ENCODE measurements at places on chromosomes 7 and 10. TPM values are rescaled to one million over a fixed set of nuclear protein-coding genes. Genes with fewer than 3 reads are reported as not detected.

The NPY gene
- total RNA-seq: not detected

DNA sequence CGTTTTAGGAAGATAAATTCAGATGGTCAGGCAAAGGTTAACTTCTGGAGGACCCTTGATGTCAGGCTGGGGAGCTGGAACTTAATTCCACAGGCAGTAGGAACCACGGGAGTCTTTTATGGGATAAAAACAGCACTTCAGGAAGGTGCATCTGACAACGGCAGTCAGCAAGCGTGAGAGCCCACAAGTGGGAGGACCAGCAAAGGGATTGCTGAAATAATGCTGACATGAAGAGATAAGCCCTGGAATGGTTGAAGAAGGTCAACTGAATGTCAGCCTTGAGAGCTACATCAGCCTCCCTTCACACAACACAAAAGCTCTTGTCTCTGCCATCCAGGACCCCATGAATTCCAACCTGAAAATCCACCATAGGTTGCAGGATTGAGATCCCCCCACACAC, 138.8 kb downstream of the SORCS1 start:
- DNase-seq: no peak
- H3K27ac ChIP-seq: no peak overlapping the region
- peaks cover 7% of the 10 kb centered on the region for H3K27me3 ChIP-seq
- peaks cover 8% of the 10 kb centered on the region for H3K4me1 ChIP-seq

The AKR1C4 gene
- total RNA-seq: not detected

DNA sequence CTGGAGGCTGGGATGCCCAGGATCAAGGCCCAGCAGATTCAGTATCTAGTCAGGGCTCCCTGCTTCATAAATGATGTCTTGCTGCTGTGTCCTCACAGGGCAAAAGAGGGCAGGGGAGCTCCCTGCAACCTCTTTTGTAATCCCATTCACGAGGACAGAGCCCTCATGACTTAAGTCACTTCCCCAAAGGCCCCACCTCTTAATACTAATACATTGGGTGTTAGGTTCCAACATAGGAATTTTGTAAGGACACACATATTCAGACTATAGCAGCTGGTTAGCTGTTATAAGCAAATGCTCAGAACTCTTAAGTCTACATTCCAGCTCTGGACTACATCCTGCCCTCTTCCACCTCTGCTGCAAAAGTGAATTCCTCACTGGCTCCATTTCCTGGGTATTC, 63.0 kb downstream of the VOPP1 start:
- no peak for DNase-seq
- H3K27ac ChIP-seq: no peak overlapping the region
- H3K27me3 ChIP-seq: no peaks in the 10 kb centered on the region
- no peak overlapping the region for H3K4me3 ChIP-seq
- peaks cover 7% of the 10 kb centered on the region for H3K4me1 ChIP-seq
- H3K36me3 ChIP-seq: no peaks in the 10 kb centered on the region

The CRHR2 gene
- not detected for total RNA-seq

DNA sequence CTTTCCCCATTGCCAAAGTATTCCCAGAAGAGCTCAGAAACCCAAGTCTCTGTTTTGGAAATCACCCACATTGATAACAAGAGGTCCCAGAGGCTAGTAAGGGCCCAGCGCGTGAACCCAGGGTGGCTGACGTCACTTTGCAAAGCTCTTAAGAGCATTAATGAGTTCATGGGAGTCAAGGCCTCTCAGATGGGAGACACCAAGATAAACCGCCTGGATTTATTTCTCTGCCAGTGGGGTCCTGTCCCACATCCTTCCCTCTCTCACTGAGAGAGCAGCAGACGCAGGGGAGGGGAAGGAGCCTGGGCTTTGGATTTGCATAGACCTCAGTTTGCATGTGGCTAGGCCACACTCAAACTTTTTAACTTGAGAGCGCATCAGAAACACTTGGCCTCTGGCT, 184.8 kb upstream of the PDE1C start:
- peaks cover 13% of the 10 kb centered on the region for H3K4me1 ChIP-seq
- no peak overlapping the region for H3K27ac ChIP-seq
- no peak overlapping the region for H3K4me3 ChIP-seq
- peaks cover 5% of the 10 kb centered on the region for H3K27me3 ChIP-seq
- no peak for DNase-seq
- no peaks in the 10 kb centered on the region for H3K36me3 ChIP-seq
